ENCODE measurements at places on chromosomes 4 and X.

- no peak for DNase-seq
Measured at GRCh38 chr4:138513535-138513934, 271.4 kb upstream of the SLC7A11 start.

DNA sequence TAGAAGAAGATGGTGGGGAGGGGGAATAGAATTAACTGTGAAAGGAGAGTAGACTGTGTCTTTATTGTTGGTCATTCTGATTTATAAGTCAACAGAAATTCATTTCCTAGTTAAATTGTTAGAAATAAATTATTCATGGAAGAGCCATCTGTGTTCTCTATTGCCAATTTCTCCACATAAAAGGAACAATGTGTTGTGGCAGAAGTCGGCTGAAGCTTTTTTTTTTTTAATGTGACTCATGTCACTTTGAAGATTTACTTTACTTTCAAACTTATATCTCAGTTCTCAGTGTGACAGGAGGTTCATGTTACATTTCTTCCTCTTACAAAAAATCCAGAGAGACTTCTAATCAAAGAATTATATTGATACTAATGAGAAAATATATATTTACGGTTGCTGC lies 60.5 kb downstream of the CPE start:
- DNase-seq: no peak

DNA sequence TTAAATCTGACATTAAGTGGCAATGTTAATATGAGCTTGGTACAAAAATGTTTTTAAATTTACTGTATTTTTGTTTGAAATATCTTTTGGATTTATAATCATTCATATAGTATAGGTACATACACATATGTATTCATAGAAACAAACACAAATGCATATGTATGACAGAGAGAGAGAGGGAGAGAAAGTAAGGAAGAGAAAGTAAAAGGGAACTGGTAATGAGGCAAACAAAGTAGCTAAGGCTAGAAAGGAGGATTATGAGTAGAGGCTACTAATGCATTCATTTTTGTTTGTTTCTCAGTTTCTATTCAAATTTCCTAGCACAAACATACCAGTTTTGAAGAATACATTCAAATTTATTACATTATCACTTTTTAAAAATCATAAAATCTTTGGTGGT lies 132.4 kb downstream of the GLRA3 start:
- DNase-seq: no peak

GRCh38 chr4:87732033-87732765 lies 67.2 kb upstream of the IBSP start:
- DNase-seq: peak; percentile 81

All from cardiac fibroblast (primary cell).